Body of pancreas (tissue), 4 donors: ENCODE measurements at places on chromosomes 2 and 18.

GRCh38 chr2:189498205-189498604, 56.9 kb downstream of the WDR75 start:
- no peak for DNase-seq
- no peak overlapping the region for H3K4me3 ChIP-seq
- H3K27me3 ChIP-seq, result no peaks in the 10 kb centered on the region
- H3K27ac ChIP-seq, result no peak overlapping the region
- H3K4me1 ChIP-seq, result no peaks in the 10 kb centered on the region
- H3K36me3 ChIP-seq, result no peaks in the 10 kb centered on the region

DNA sequence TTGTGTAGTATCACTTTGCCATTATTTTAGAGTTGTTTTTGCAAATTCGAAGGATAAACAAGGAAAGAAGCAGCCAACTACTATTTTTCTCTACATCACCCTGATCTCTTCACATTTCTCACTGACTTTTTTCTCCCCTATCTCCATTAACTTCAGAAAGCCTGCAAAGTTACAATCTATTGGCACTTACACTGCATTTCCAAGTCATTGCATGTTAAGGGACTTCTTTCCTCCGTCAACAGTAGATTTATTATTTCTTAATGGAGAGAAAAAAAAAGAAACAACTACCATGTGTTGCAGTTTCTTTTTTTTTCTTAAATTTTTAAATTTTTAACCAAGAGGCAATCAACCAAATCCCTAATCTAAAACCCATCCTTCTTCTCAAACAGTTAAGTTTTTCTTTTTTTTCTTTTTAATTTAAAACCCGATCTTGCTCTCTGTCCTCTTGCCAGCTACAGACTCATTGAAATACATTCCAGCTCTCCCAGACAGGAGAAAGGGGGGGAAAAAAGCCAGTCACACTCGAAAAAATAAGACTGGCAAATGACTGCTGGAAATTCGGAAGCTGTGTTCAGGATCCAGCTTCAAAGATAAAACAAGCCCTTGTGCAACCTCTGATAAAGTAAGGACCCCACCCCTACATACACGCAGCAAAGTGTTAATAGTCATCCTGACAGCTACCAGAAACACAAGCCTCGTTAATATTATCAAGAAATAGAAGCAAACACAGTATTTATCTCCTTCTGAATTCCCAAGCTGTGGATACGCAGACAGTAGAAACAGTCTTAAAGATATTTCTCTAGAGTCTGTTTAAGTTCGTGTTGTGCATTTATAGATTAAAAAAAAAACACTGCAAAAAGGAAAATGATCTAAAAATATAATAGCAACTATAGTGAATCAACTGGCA, 1.3 kb downstream of the LRRTM4 start:
- no peak overlapping the region for H3K27ac ChIP-seq
- no peaks in the 10 kb centered on the region for H3K27me3 ChIP-seq
- H3K4me1 ChIP-seq, result no peaks in the 10 kb centered on the region
- H3K36me3 ChIP-seq, result no peaks in the 10 kb centered on the region

DNA sequence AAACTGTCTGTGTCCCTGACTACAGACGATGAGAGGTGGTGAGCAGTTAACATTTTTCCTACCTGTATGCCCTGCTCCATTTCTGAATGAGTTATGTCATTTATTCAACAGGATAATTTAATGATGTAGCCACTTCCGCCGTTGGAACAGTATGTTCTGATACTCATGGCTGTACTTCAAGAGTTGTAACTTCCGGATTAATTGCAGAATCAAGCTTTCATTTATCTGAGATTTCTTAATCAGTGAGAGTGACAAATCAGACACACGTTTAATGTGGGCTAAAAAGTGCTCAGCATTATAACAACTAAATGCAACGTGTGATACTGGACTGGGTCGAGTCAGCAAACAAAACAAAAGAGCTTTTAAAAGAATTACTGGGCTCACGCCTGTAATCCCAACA, 107.7 kb downstream of the KCTD1 start:
- H3K4me3 ChIP-seq, result no peak overlapping the region
- H3K27me3 ChIP-seq, result no peaks in the 10 kb centered on the region
- no peak overlapping the region for H3K27ac ChIP-seq

- H3K4me3 ChIP-seq, result no peak overlapping the region
- H3K27ac ChIP-seq, result no peak overlapping the region
- no peaks in the 10 kb centered on the region for H3K27me3 ChIP-seq
- no peaks in the 10 kb centered on the region for H3K36me3 ChIP-seq
- no peaks in the 10 kb centered on the region for H3K4me1 ChIP-seq
- DNase-seq, result no peak
These were observed 130.6 kb downstream of the TSN start for GRCh38 chr2:121886059-121886458.

DNA sequence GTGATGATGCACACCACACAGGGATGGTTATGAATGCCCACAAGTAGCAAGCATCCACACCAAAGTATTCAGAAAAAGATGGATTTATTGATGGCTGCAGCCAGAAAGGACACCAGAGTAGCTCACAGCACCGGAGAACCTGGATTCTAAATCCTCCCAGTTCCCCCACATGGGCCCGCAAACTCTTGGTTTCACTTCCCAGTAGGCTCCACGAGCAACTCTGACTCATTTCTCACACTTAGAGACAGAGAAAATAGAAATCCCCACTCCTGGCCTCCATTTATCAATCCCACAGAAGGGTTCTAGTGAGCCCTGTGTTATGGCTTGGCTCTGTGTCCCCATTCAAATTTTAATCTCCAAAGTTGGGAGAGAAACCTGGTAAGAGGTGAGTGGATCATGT, 426.7 kb upstream of the MYT1L start:
- H3K4me1 ChIP-seq, result no peaks in the 10 kb centered on the region
- no peaks in the 10 kb centered on the region for H3K36me3 ChIP-seq
- no peaks in the 10 kb centered on the region for H3K27me3 ChIP-seq
- no peak for DNase-seq
- H3K4me3 ChIP-seq, result no peak overlapping the region
